ENCODE measurements at places on chromosomes 3 and 15. TPM values are rescaled to one million over a fixed set of nuclear protein-coding genes. Genes with fewer than 3 reads are reported as not detected.

The ROBO1 gene
- 86.3 TPM for total RNA-seq

- DNase-seq, result no peak
These were observed 14.5 kb upstream of the HYKK start for GRCh38 chr15:78492872-78493271.

GRCh38 chr3:124530916-124531315 is 199.3 kb upstream of the UMPS start:
- no peak for DNase-seq

DNA sequence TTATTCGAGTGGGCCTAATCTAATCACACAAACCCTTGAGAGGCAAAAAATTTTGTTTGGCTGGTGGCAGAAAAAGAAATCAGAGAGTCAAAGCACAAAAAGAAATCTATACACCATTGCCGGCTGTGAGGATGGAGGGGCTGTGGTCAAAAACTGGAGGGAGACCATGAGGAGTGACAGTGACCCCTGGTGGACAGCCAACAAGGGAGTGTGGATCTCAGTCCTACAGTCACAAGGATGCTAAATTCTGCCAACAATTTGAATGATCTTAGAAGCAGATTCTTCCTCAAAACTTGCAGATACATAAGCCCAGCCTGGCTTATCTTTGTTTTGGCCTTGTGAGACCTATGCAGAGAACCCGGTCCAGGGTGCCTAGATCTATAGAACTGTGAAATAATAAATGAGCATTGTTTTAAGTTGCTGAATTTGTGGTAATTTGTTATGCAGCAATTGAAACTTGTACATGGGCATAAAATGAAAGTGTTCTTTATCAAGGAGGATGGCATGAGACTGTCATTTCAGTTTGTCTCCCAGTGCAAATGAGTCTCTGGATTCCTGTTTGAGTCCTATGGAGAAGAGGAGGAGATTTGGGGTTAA is 103.0 kb upstream of the ARHGEF26 start:
- DNase-seq, result peak; percentile 90

DNA sequence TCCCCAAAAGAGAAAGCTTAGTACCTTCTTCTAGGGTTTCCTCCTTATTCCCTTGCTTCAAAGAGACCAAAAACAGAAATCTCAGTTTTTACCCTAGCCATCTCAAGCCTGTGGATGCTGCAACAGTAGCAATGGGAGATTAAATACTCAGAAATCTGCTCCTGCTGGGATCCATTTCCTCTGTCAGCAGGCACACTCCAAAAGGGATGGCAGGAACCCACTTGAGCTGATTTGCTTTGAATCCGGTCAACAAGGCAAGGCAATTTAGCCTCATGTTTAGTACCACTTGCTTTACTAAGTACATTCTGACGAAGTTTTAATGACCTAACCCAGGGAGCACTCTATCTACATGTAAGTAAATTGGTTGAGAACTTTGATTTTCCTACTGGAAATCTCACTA is 590.0 kb upstream of the ADAMTS9 start:
- peak; percentile 76 for DNase-seq
